ENCODE measurements at places on chromosomes 4 and X.

GRCh38 chr4:102717448-102718092, 43.2 kb downstream of the MANBA start:
- DNase-seq: no peak

- DNase-seq: no peak
Observed at GRCh38 chrX:40094041-40094899, 3.5 kb downstream of the BCOR start.

GRCh38 chr4:45795135-45795534, 328.7 kb downstream of the GABRG1 start:
- no peak for DNase-seq

DNA sequence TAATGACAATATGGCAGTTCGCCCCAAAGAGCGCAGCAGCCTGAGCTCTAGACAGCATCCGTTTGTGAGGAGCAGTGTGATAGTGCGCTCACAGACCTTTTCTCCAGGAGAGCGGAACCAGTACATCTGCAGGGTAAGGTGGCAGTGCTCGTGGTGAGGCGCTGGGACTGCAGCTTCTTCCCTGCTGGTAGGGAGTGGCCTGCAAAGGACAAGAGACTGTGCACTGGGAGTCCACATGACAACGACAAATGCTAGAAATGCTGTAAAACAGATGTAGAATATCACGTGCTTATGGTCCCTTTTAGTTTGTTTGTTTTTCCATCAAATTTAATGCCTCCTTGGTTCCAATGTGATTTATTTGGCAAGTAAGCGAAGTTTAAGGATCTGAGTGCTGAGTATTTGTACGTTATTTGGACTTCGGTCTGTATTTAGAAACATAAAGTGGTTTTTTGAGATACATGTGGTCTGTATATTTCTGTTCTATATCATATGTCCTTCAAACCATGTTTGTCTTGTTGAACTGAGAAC, 35.8 kb downstream of the CLDN22 start:
- DNase-seq: no peak

DNA sequence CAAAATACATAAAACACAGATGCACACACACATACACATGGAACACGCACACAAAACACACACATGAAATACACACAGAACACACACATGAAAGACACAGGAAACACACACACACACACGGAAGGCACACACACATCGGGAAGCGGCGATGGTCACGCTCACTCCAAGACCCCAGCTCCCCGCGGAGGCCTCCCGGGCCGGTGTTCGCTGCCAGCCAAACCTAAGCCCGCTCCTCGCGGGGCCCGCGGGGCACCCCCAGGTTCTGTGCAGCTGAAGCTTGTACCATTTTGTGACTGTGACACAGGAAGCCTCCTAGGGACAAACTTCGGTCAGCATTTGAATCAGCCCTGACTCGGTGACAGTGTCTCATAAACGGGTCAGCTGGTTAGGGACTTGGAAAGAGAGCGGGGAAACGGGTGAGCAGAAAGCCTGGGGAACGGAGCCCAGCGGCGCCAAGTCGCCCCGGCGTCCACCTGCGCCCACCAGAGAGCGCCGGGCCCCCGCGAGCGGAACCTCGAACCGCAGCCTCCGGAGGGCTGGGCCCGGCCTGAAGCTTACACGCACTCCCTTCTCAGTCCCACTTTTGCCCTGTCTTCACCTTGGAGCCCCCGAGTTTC, 32.1 kb downstream of the F11 start:
- DNase-seq: no peak

- DNase-seq: no peak
Observed at GRCh38 chrX:38864165-38864564, 62.9 kb downstream of the MID1IP1 start.

DNA sequence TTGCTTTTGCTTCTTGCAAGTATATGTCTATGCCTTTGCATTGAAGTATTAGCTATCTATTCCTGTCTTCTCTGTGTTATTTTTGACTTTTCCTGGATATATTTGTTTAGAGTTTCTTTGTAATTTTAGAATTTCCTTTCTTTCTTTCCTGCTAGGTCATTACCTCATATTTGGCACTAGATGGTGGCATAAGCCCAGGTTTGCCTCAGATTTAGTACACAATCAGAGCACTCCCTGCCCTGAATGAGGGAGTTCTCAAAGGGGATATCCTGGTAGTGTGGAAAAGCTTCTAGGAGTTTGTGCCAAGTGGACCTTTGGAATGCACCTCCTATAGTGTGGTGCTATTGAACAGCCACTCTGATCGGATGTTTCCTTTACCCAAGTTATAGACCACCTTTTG, 181.6 kb downstream of the UGT8 start:
- DNase-seq: no peak

DNA sequence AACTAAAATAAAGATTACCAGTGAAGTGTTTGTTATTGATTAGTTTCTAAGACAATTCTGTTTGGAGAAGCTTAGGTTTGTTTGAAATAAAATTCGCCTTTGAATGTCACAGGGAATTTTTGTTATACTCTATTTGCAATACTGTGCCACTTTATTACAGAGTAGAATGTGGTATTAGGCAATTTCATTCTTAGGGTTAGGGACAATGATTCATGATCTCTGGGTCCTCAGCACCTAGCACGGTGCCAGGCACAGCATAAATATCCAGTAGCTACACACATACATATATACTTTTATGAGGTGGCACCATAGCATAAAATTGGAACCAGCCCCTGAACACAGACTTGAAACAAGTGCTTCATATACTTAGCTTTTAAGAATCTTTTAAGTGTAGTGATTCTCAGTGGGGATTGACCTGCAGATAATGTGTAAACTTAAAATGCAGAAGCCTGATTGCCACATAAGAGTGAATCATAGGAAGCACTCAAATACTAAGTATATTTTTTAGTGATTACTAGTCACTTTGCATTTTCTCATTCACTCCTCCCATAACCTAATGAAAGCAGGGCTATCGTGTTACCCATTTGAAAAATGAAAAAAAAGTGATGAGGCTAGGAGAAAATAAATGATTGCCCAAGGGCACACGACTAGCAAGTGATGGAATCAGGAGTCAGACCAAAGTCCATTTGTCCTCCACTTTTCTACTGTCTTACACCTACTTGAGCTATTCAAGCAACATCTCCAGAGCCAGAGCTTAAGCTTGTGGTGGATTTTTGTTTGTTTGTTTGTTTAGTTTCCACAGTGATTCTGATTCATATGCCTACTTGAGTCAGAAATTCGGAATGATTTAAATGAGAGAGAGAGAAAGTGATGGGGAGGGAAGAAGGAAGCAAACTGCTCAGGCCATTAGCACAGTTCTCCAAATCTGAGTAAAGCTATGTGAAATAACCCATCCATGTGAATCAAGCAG, 366.0 kb upstream of the FGF13 start:
- DNase-seq: no peak

- DNase-seq: no peak
Observed at GRCh38 chr4:25813448-25814106, 49.2 kb downstream of the SEL1L3 start.

GRCh38 chr4:12555011-12555410, 929.1 kb downstream of the RAB28 start:
- no peak for DNase-seq

DNA sequence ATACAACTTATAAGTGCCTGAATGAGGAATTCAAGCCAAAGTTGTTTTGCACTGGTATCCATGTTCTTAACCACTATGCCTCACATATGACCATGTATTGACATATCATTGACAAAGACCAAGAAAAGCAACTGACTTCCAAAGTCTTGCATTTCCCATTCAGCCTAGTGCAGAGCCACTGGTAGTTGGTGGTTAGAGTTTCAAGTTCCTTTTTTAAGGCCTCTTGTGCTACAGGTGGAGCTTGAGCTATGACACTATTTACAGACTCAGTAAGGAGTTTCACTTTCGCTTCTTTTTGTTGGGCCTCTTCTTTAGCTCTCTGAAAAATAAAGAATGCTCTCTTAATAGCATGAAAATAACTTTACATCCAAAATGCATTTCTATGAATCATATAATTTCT, 763.0 kb downstream of the DMD start:
- no peak for DNase-seq

GRCh38 chr4:152581536-152582160, 45.8 kb upstream of the FBXW7 start:
- no peak for DNase-seq

- DNase-seq: no peak
Observed at GRCh38 chr4:177461606-177462005, 19.4 kb upstream of the AGA start.

DNA sequence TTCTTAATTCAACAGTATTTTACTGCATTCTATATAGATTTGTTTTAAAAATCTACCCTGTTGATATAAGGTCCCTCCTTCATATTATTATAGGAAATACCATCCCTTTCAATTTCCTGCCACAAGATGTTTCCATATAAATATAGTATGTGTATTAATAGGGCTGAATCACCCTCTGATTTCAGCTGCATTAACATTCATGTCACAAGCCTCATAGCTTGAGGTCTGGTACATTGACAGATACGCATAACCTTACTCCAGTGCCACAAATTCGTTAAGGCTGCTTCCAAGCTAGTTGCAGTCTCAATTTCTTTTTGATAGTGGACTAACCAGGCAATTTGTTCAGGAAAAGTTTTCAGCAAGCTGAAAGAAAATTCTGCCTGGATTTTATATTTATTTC, 128.4 kb downstream of the KLHL34 start:
- no peak for DNase-seq

All from T-helper 9 cell (primary cell).